ENCODE measurements at places on chromosomes 2 and 18.
A peak's percentile ranks its signal among the peaks of the same experiment; 100 is the strongest.

- DNase-seq, result no peak
Measured at GRCh38 chr2:62452701-62453454, 53.1 kb downstream of the TMEM17 start.

- no peak for DNase-seq
Measured at GRCh38 chr2:225009768-225010167, 32.5 kb downstream of the DOCK10 start.

DNA sequence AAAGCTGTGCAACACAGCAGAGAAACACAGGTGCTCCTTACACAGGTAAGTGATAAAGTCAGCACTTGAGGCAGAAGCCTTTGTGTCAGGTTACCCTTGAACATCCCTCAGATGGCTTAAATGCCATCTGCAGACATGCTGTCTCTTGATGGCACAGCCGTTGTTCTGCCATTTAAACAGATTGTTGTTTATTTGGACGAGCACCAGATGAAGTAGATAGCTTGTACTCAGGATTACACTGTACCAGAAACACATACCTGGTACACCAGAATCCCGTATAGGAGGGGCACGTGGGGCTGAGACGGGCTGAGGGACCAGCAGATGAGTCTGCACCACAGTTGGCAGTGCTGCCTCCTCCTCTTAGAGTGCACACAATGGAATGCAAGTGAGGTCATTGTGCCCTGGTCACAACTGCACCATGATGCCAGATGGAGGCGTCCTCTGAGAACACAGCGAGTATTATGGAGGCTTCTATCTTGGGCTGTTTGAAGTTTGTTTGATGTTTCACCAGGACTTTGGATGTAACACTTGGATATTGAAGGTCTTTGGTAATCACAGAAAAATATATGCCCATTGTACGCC lies 143.0 kb downstream of the TANC1 start:
- peak; percentile 49 for DNase-seq

GRCh38 chr2:86044045-86044444 lies 61.6 kb downstream of the POLR1A start:
- DNase-seq, result no peak

- no peak for DNase-seq
Measured at GRCh38 chr2:188931361-188931760, 42.8 kb upstream of the COL3A1 start.

DNA sequence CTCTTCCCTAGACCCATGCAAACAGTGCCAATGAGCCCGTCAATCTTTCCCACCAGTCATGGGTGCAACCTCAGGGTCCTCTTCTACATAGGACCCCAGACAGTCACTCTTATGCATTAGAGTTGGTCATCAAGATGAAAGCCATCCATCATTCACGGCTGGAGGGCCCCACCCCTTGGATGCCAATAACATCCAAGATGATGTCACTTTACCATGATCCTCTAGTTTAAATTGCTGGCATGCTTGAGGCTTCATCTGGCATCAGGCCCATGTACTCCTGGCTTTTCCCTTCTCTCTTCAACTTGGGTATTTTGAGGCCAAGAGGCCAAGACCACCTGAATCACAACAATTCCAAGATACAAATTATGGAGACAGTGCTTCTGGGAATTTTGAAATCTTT lies 91.1 kb upstream of the MAPK4 start:
- DNase-seq, result no peak

GRCh38 chr18:24878289-24878688 lies 417.9 kb downstream of the HRH4 start:
- peak; percentile 62 for DNase-seq

DNA sequence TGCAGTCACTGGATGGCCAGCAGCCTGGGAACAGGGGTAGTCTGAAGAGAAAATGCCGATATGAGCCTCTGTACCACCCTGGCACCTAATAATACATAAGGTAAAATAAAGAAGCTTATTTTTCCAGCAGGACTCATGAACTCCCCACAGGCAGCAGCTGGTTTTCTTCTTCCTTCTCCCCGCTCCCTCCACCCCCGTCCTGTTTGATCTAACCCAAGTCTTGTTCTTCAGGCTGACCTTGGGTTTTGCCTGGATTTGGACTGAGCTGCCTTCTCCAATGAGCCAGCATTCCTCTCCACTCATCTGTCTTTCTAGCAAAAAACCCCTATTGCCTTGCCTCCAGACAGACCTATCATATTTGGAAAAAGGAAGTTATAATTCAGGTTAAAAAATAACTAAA lies 111.8 kb downstream of the CELF4 start:
- DNase-seq, result no peak

DNA sequence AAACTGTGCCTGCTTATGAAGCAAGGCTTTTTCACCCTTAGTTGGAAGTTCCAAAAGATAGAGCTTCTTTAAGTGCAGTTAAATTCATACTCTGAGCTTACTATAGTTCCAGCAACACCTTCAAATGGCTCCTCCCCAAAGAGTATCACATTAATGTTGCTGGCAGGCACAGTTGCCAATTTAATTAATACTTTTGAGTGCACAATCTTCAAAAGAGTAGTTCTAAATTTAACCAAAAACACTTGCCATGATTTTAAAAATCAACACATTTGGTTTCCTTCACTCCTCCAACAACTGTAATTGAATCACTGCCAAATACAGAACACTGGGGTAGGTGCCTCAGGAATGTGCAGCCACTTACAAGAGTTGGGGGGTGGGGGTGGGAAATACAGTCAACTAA lies 150.6 kb upstream of the UBE2E3 start:
- DNase-seq, result no peak

GRCh38 chr2:37851828-37852584 lies 73.1 kb upstream of the RMDN2 start:
- DNase-seq, result peak; percentile 69

DNA sequence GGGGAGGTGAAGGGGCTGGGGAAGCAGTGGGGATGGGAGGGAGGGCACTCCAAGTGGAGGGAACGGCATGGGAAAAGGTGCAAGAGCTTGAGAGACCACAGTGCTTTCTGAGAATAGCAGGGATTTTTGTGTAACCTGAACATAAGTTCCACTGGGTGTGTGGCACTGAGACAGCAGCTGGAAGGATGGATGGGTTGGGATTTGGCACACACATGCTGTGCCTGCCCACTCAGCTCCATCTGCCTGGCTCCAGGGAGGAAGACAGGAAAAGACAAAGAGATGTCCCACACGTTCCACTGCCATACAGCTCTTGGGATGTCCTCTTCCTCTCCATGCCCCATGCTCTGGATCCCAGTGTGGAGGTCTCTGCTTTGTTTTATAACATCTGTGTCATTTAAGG lies 114.1 kb upstream of the TEX51 start:
- no peak for DNase-seq

DNA sequence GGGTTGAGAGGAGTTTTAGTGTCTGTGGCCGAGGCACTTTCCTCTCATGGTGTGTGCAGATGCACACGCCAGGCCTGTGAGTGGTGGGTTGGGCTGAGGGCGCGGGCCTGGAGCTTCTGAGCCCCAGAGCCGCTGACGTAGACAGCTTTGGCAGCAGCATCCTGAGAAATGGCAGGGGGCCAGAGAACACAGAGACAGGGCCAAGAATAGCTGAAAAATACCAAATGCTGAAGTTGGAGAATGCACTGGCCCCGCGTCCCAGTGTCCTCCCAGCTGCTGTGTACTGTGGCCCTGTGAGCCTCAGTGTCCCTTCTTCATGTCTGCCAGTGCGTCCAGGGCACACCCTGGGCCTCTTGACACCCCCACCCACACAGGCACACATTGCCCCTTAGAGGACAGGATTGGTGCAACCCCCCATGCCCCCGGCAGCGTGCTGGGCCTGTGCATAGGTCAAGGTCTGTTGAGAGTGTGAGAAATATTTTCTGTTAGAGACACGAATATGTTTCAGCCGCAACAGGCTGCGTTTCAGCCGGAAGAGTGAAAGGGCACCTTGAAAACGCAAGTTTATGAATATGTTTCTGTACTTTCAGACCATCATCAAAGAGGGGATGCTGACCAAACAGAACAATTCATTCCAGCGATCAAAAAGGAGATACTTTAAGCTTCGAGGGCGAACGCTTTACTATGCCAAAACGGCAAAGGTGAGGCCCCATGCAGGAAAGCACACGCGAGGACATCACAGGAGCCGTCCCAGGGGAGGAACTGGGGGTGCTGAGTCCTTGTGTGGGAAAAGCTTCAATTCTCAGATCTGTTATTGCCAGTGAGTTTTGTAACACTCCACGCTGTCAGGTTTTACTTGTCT lies 33.6 kb downstream of the DGKD start:
- peak; percentile 97 for DNase-seq

DNA sequence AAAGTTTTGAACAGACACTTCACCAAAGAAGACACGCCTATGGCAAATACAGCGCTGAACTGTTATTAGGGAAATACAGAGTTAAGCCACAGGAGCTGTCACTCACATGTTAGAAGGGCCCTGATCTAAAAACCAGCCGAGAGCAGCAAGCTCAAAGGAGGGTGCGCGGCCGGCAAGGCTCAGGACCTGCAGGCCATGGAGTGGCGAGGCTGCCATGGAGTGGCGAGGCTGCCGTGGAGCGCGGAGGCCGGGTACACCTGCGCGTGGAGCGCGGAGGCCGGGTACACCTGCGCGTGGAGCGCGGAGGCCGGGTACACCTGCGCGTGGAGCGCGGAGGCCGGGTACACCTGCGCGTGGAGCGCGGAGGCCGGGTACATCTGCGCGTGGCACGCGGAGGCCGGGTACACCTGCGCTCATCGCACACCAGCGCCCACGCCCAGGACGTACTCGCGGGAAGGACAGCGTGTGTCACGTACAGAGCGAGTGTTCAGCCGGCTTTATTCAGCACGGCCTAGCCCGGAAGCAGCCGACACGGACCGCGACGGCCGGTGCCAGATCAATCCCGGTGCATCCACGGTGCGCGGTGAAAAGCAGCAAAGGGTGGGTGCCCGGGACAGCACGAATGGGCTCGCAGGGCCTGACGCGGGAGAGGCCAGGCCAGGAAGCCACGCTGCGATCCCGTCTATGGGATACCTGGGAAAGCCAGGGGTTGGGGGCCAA lies 68.8 kb downstream of the SLC66A2 start:
- no peak for DNase-seq

DNA sequence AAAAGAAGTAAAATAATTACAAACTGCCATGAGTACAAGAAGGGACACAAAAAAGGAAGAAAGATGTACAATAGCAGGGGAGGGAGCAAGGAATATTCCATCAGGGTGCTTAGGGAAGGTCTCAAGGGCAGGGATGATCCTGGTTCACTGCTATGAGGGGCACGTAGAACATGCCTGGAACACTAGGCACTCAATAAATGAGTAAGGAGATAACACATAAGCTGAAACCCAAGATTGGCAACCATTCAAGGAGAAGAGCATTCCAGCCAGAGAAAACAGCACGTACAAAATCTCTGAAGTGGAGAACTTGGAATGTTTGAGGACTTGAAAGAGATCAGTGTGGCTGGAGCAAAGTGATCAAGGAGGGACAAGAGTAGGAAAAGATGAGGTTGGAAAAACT lies 103.2 kb downstream of the FAM161A start:
- peak; percentile 83 for DNase-seq

- no peak for DNase-seq
Measured at GRCh38 chr2:74984947-74985637, 26.6 kb downstream of the POLE4 start.

GRCh38 chr2:228522276-228522675 lies 340.8 kb upstream of the SPHKAP start:
- DNase-seq, result peak; percentile 70

DNA sequence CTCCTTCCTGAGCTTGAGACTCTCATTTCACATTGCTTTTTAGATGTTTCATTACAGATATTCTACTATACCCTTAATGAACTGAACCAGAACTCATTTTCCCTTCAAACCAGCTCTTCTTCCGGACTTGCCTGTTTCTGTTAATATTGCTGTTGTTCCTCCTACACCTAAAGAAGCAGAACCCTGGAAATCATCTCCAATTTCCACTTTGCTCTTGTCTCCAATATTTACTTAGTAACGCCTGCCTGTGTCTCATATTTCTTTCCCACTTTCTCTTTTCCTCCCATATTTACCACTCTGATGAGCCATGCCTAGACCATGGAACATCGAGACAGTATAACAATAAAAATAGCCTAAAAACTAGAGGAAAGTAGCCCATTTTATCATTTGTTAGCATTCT lies 17.9 kb upstream of the GMCL1 start:
- DNase-seq, result no peak

GRCh38 chr2:172561270-172561669 lies 5.4 kb downstream of the PDK1 start:
- DNase-seq, result no peak

- DNase-seq, result no peak
Measured at GRCh38 chr2:120355780-120356266, 9.9 kb downstream of the INHBB start.

- DNase-seq, result no peak
Measured at GRCh38 chr2:239502430-239503186, 101.8 kb upstream of the HDAC4 start.

GRCh38 chr2:59184276-59185020 lies 943.3 kb upstream of the FANCL start:
- DNase-seq, result peak; percentile 21

DNA sequence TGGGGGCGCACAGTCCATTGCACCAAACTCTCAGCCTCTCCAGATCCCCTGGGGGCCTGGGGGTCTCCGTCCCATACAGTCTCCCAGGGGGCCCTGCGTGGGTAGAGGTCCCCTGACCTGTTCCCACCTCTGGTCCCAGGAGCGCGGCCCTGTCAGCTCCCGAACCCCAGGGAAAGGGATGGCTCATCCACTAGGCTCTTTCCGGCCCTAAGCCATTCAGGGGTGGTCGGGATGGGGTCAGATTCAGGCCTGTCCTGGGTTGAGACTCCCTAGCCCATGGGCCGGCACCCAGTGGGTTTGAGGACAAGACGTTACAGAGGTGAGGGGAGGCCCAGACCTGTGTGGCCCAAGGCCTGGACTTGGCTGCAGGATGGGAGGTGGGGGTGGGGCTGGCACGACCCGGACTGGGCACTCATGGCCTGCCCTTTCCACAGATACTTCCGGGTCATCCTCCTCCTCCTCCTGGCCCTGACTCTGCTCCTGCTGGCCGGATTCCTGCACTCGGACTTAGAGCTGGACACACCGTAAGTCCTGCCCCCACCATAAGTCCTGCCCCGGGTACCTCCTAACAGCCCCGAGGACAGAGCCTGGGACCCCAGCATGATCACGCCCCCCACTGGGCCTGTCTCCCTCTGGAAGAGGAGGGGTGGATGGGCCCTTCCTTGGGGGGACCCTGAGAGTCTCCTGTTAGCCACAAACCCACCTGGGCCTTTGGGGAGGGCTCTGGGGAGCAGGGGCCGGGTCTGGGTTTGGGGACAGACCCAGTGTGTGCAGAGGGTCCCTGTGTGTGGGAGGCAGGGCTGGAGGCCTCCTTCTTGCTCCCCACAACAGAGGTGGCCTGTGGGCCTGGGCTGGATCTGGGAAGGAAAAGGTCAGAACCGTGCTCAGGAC lies 10.1 kb upstream of the NEU4 start:
- DNase-seq, result no peak

- DNase-seq, result peak; percentile 27
Measured at GRCh38 chr2:86393521-86394491, 47.4 kb upstream of the KDM3A start.

- DNase-seq, result no peak
Measured at GRCh38 chr18:23814991-23815614, 125.8 kb downstream of the LAMA3 start.
